CD4-positive, alpha-beta T cell treated with Interleukin-6 at 100 ng/mL for 8 hours (primary cell): ENCODE measurements at places on chromosomes 12 and 14.

DNA sequence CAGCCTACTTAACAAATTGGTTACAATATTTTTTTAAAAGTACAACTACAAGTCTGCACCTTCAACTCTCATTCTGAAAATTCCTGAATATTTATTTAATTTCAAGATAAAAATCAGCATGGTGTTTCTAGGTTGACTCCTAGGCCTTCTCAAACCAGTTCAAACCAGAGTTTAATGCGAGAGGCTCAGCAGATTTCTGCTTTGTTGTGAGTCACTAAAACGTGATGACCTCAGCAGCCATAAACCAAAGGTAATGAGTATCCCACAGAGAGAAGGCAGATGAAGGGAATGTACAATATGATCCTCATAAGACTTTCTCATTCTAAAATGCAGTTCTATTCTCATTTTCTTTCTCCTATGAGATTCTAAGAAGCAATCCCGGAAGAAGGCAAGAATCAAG, 1.5 kb downstream of the PRDM4 start:
- no peak for DNase-seq

DNA sequence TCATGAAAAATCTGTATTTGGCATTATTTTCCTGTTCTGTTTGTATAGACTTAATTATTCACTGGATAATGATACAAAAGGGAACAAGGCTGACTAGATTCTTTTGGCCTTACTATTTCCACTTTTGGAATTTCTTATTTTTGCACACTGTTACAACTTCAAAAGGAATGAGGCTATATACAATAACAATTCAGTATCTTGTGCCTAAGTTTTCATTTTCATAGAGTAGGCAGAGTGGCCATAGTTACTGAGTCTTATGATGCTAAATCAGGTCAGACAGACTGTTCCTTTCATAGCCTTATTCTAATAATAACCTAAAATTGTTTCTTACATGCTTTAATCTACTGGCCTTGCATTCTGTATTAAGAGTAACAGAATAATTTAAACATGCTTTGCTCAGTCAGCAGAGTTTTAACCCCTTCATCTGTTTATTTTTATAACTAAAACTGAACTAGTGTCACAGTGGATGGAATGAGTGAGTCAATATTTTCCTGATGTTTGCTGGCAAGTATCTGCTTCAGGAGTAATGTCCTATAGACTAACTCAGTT, 10.5 kb downstream of the TTC8 start:
- no peak for DNase-seq

GRCh38 chr14:93015064-93015463, 92.1 kb downstream of the CHGA start:
- no peak for DNase-seq

GRCh38 chr12:56565510-56566101, 44.0 kb downstream of the RBMS2 start:
- DNase-seq: no peak

- no peak for DNase-seq
These were observed 5.2 kb upstream of the ACADS start for GRCh38 chr12:120720234-120720986.

GRCh38 chr12:42019746-42020145, 124.9 kb downstream of the GXYLT1 start:
- DNase-seq: no peak

DNA sequence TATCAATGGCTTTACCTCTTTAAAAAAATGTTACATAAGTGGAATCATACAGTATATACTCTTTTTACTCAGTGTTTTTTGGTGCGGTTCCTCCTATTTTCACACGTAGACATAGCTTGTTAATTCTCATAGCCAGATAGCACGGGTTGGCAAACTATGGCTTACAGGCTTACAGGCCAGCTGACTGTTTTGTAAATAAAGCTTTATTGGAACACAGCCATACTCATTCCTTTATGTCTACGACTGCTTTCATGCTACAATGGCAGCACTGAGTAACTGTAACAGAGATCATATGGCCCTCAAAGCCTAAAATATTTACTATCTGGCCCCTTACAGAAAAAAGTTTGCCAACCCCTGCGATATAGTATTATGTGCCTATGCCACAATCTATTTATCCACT, 5.8 kb upstream of the DAAM1 start:
- no peak for DNase-seq

DNA sequence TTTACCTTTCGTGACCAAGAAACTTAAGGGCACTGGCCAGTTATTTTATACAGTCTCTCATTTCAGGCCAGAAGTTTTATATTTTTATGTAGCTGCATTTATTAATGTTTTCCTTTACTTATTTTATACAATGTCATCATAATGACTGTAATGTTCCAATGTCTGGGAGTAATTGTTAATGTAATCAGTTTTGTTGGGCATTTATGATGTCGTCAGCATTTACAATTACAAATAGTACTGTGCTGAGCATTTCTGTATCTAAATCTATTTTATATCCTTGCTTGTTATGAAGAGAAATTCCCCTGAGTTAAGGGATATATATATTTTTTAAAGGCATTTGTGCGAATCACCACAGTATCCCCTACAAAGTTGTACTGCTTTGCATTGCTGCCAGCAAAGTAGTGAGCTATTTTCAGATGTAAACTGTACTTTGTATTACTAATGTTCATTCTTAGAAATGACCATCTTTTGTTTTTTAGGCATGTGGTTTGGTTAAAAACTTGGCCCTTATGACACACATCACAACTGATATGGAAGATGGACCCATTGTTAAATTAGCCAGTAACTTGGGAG, 74.4 kb downstream of the POLR3B start:
- no peak for DNase-seq

GRCh38 chr12:60052483-60052882, 456.7 kb downstream of the SLC16A7 start:
- no peak for DNase-seq

DNA sequence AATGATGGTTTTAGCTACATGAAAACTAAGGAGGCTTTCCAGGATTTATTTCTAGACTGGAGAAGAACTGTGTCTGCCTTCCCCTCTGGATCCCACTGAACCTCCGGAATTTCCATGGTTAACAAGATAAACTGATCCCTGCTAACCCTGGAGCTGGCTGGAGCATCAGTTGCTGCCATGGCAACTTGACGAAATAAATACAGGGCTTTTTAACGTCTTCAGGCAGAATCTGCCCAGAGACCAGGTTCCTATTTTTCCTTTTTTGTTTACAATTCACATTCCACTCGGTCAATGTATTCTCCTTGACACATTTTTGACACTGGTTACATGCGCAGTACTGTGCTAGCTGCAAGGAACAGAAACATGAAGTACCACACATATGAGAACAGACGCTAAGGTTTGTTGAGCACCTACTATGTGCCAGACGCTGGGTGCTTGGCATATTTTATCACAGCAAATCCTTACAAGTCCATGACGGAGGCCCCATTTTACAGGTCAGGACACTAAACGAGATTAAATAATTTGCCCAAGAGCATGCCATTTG, 1.7 kb downstream of the C14orf132 start:
- no peak for DNase-seq

- no peak for DNase-seq
These were observed 20.9 kb upstream of the CALM1 start for GRCh38 chr14:90375934-90376333.

- DNase-seq: no peak
These were observed 143.3 kb upstream of the RFLNA start for GRCh38 chr12:124151583-124151982.

- DNase-seq: no peak
These were observed 1304.9 kb downstream of the TMEM121 start for GRCh38 chr14:106831322-106831720.

DNA sequence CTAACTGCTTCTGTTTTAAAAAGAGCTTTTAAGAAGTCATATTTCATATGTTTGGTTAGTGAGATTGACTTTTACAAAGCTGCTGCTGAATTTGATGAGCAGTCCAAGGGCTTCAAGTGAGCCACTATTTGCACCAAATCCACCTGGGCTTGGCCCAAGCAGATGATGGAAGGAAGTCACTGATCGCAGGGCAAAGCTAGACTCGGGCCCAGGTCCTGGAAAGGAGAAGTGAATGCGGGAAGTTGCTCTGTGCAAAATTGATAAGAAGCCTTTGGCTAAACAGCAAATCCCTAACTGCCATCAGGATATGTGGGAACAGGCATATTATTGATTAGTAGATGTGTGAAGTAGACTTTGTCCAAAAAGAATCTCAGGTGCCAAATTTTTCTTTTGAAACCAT, 30.5 kb downstream of the PLXNC1 start:
- DNase-seq: no peak

DNA sequence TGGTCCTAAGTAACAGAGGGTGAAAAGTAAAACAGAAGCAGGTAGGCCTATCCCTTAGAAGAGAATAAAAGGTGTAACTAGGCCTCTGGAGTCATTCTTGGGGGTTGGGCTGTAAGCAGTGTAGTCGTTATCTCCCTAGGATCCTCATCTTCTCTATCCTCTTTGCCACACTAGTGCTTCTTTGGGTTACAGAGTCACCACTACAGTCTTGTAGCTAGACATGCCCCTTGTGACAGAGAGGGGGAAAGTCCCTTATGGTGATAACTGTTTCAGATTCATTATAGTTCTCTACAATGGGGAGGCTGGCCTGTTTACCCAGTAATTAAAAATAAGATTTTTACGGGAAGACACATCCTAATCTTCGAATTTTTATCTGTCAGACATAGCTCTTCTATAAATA, 16.4 kb upstream of the SRP54 start:
- no peak for DNase-seq

DNA sequence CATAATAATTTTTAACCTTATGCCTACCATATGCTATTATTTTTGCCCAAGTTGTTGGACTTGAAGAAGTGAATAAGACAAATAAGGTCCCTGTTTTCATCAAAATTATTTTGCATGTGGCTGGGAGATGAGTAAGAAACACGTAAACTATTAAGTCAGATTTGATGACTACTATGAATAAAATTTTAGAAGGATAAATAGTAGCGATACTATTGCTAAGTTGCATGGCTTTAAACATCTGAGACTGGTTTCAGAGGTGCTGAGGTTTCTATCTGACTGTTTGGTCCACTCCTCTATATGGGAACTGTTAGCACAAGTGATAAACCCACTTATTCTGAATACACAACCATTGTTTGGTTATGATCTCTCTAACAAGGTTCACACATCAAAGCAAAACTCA, 674.3 kb upstream of the MDGA2 start:
- no peak for DNase-seq

DNA sequence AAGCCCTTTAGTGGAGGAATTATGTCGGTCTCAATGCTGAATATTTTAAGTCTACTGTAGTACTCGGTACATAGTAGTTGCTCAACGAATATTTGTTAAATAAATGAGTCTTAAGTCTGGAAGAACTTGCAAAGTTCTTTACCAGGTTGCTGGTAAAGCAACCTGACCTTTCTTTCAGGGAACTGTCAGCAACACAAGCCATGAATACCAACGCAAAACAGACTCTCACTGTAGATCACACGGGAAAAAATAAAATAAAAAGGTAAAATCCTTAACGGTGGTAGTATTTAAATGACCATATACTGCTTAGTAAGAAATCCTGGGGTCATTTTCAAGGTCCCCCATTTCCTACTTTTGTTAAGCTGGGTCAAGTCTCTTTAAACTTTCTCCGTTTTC, 447 bp upstream of the NUBPL start:
- no peak for DNase-seq

- no peak for DNase-seq
These were observed 15.8 kb downstream of the CD9 start for GRCh38 chr12:6215932-6216494.

- no peak for DNase-seq
These were observed 100.0 kb upstream of the EEA1 start for GRCh38 chr12:93029091-93029490.

GRCh38 chr12:106308611-106309010, 6.1 kb downstream of the TCP11L2 start:
- DNase-seq: no peak

DNA sequence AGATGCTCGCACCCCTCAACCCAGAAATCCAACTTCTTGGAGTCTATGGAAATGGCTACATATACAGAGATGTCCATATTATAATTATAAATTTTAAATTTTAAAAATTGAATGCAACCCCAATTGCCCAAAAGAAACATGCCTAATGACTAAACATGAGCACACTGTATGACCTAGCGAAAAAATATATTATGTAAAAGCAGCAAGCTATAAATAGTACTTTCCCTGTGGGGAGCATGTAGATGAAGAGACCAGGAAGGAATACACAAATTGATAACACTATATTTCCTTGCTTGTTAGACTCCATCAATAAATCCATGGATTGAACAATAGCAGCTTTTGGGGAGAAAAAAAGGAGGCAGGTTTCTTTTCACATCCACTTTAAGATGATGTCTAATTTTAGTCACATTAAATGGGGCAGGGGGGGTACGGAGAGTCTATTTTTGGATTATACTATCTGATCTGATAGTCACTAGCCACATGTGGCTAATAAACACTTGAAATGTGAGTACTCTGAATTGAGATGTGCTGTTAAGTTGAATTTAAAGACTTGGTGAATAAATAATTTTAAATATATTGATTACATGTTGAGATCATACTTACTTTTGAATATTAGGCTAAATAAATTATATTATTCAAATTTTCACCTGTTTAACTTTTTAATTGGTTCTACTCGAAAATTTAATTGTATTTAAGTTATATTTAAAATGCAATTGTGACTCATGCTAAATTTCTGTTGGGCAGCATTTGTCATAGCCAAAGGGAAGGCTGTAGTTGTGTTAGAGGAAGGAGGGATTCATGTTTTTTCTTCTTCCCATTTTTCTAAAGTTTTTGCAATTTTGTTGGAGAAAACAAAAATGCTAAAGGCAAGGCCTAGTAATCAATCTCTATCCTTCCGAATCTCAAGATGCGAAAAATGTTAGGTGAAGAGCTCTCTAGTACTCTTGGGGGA, 17.5 kb downstream of the MAX start:
- DNase-seq: no peak

- DNase-seq: peak; percentile 58
These were observed 1.8 kb downstream of the CKB start for GRCh38 chr14:103520657-103521437.

DNA sequence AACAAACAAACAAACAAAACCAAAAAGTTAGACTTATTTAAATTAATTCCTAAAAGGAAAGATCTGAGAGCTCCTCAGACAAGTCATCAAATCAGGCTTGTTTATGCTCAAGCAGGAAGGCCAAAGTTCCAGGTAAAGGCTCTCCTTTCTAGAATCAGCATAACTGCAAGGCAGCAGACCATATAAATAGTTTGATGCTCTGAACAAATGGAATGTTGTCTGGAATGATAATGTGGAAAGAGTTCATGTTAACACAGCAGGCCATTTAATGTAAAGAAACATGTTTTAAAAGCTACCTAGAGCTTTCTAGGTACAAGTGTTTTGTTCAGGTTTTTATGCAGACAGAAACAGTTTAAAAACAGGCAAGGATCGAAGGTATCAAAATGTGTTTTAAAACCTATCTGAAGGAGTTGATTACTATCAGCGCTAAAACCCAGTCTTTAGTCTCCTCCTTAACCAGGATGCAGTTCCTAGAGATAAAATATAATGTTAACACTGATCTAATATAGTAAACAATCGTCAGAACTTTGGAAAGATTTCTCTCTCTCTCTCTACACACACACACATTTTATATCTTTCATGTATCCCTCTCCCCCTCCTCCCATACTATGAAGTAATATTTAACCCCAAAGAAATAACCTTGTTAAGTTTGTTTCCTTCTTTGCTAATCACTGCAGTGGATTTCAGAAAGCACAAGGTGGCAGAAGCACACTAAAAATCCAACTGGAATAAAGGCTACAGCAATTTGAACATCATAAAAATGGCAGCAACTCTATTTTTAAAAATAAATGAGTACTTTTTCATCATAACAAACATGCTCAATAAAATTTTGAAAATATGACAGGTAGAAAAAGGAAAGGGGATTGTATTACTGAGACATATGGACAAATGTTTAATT, 135.5 kb downstream of the PAWR start:
- no peak for DNase-seq
